ENCODE measurements at places on chromosomes 11 and 22.

DNA sequence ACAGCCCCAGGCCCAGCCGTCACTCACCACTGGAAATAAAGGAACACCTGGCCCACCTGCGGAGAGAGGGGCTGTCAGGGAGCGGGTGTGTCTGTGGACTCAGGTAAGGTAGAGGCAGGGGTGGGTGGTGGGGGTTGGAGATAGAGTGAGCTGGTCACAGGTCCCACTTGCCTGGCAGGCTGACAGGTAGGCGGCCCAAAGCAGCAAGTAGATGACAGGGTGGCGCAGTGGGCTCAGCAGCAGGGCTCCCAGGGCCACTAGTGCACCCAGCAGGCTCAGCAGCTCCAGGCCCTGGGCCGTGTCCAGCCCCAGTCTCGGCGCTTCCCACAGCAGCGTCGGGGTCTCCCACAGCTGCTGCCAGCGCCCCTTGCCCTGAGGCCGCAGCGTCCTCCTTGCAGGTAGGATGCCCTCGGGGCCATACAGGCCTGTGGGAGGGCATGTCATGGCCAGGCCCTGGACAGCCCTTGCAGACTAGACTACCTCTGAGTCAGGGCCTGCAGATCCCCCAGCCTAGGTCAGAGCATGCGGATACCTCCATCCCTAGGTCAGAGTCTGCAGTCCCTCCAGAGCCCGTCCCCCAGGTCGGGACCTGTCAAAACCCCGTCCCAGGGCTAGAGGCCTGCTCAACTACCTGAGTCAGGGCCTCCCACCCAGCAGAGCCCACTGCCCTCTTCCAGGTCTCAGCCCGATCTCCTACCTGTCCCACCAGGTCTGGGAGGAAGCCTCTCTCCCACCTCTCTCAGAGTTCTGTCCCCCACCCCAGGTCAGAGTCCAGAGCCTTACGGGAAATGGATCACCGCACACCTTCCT is 686 bp downstream of the LMF2 start:
- no peak for ATAC-seq

- ATAC-seq, result peak; percentile 32
These were observed 1.7 kb upstream of the CALCA start for GRCh38 chr11:14973621-14974514.

- ATAC-seq, result no peak
These were observed 47.0 kb upstream of the ARHGAP42 start for GRCh38 chr11:100640071-100640470.

DNA sequence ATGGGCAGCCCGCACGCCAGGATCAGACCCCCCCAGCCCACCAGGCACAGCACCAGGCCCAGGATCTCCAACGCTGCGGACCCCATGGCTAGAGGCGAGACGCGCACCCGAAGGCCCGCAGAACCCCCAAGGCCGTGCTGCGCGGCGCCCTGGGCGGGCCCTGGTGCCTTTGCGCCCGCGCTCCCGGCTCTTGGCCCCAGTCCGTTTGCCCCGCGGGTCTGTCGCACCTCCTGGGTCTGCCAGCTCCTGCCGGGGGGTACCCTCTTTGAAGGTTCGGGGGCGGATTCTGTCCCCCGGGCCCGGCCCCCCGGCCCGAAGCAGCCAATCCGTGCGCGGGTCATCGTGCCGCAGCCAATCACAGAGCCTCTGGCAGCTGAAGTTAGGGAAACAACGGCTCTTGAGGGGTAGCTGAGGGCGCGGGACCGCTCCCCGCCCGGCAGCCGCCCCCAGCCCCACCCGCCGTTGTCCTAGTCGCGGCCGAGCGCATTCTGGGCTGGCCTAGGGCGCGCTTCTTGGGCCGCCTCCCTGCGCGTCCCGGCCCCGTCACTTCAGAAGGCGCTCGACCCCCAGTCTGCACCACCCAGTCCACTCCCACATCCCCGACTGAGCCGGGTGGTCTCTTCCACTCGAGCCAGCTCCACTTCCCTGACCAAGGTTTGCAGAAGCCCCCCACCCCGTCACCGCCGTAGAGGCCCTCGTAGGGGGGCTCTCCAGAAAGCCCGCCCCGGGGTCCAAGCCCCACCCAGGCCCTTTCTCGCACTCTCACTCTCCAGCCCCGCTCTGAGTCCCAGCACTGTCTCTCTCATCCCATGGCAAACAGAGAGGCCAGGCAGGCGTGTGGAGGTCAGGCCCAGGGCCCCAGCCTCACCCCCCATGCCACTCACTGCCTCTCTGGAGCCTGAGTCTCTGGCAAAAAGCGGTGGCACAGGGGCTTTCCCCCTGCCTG is at the start of gene CLDN5:
CLDN5 (minus strand) TSS at position 241 of the 946 bp plus-strand sequence; CDS start at position 86, 155 bp downstream.
- peak; percentile 12 for ATAC-seq

DNA sequence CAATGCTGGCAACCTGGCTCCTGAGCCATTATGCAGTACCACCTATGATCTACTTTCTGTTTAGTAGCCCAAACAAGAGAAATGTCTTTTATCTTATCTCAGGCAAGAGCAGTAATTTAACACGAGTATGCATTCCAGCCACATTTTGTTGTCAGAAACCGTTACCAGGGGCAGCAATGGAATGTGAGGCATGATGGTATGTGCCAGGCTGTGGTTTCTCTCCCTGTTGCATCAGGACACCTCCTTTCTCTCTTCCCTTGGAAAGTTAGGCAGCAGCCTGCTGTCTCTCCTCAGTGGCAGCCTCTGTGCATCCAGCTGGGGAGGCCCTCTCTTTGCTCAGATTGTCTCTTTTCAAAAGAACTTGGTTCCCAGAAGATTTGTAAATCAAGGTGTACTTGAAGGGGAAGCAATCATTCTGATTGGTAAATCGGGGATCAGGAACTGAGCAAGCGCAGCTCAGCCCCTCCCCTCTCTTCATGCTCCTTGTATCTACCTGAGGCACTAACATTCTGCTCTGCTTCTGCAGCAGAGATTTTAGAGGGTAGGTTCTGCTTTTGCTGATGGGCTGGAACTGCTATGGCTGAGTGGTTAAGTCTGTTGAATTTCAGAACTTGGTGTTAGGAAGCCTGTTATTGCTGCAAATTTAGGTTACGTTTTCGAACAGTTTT is 229.2 kb downstream of the ADAMTS15 start:
- no peak for ATAC-seq

- no peak for ATAC-seq
These were observed 2.2 kb downstream of the PAX6 start for GRCh38 chr11:31808721-31809540.

DNA sequence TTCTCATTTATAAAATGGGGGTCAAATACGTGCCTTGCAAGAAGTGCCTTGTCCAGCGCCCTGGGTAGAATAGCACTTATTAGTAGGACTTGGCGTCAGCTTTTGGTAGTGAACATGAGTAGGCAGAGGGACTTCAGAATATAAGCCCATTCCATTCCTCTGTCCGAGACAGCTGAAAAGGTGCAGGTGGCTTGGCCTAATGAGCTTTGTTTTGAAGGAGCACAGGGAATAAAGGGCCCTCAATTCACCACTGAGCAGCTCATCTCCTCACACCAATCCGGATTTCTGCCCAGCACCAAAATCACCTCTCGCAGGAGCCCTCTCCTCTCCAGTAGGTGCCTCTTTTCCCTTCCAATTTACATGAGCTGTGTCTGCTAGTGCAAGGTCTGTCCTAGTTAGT is 91.2 kb downstream of the DSCAML1 start:
- ATAC-seq, result no peak

- ATAC-seq, result no peak
These were observed 78.9 kb downstream of the GRK3 start for GRCh38 chr22:25643232-25644000.

- ATAC-seq, result peak; percentile 44
These were observed 150.1 kb upstream of the UBASH3B start for GRCh38 chr11:122505304-122506006.

GRCh38 chr11:28629235-28629634 is 521.0 kb downstream of the METTL15 start:
- ATAC-seq, result no peak

DNA sequence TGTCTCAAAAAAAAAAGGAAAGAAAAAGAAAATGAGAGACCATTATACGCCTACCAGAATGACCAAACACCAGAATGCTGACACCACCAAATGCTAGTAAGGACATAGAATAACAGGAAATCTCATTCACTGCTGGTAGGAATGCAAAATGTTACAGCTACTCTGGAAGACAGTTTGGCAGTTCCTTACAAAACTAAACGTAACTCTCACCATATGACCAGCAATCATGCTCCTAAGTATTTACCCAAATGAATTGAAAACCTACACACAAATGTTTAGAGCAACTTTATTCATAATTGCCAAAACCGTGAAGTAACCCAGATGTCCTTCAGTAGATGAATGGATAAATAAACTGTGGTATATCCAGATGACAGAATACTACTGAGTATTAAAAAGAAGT is 7.2 kb downstream of the CHKA start:
- no peak for ATAC-seq

DNA sequence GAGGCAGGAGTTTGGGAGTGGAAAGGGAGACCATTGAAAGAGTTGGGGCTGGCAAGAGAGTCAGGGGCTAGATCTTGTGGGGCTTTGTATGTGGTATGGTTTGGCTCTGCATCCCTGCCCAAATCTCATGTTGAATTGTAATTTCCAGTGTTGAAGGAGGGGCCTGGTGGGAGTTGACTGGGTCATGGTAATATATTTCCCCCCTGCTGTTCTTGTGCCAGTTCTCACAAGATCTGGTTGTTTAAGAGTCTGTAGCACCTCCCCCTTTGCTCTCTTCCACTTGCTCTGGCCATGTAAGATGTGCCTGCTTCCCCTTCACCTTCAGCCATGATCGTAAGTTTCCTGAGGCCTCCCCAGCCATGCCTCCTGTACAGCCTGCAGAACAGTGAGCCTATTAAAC is 10.1 kb upstream of the RAB3IL1 start:
- ATAC-seq, result no peak

- ATAC-seq, result no peak
These were observed 877 bp downstream of the ALG9 start for GRCh38 chr11:111870522-111870885.

DNA sequence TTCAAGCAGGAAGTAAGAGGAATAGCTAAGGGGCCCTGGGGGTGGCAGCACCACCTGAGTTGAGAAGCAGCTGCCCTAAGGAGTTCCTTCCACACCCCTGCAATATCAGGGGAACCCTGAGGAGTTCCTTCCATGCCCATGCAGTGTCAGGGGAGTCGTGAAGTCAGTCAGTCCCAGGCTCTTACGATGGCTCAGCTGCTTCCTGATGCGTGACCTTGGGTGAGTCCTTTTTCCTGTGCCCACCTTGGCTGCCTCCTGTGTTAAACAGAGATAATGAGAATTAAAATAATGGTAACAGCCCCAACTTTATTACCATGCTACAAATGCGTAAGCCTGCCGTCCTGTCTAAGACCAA is 181.1 kb downstream of the MIAT start:
- ATAC-seq, result no peak

DNA sequence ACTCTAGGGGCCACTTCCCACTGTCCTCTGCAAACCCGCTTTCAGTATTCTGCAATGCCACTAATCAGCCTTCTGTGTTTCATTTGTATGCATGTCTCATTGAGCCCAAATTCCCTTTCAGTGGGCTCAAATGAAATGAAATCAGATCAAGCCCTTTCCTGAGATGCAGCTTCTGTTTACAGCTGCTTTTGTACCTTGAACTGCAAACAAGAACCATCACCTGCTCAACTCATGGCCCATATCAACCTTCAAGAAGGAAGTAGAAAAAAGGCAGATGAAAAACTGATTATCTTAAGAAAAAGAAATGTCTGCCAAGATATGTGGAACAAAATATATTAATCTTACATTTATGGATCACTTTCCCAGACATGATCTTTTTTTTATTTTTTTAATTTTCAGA is 141.1 kb upstream of the ARHGAP42 start:
- no peak for ATAC-seq

- ATAC-seq, result no peak
These were observed 3.8 kb downstream of the GAS2L1 start for GRCh38 chr22:29310065-29310862.

- ATAC-seq, result no peak
These were observed 327.0 kb upstream of the CCDC90B start for GRCh38 chr11:83612891-83613766.

DNA sequence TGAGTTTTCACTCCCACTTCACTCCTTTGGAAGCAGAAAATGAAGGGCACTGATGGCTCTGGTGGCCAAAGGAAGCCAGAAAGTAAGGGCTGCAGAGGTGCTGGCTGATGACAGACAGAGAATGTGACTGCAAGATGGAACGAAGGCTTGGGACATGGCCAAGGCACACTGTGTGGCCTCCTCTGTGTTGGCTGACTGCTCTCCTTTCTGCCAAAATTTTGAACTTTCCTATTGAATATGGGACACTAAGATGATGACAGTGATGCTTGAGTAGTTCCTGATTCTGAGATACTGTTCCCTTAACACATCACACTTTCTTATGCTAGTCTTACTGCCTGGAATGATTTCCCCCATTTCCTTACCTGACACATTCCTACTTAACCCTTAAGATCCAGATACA is 156.4 kb downstream of the SWAP70 start:
- no peak for ATAC-seq

DNA sequence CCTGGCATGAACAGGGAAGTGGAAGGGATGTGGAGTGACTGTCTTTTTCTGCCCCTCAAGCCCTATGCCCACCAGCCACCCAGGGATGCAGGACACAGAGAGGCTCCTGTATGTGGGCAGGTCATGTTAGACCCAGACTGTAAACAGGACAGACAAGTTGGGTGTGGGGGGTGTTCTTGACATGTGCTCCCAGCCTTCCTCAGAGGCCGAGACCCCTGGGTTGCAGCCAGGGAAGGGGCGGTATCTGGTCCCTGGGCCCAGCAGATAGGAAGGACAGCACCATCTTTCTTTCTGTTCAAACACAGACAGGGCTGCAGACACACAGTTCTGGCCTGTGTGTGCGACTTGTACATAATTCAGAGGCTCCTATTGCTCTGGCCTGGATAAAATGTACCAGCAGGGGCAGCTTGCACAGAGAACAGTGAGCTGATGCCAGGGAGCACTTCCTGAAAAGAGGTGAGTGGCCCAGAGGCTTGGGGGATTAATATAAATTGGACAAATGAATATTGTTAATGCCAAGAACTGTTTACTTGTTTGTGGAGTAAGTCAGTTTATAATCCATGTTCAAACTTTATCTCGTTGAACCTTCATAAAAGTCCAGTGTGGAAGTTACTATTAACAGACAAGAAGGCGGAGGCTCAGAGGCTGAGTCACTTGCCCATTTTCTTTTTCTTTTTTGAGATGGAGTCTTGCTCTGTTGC is 16.6 kb downstream of the GDPD5 start:
- ATAC-seq, result no peak

- ATAC-seq, result no peak
These were observed 1295.8 kb downstream of the BRD1 start for GRCh38 chr22:48531761-48532435.

GRCh38 chr11:126497581-126498122 is 142.2 kb downstream of the ST3GAL4 start:
- no peak for ATAC-seq

DNA sequence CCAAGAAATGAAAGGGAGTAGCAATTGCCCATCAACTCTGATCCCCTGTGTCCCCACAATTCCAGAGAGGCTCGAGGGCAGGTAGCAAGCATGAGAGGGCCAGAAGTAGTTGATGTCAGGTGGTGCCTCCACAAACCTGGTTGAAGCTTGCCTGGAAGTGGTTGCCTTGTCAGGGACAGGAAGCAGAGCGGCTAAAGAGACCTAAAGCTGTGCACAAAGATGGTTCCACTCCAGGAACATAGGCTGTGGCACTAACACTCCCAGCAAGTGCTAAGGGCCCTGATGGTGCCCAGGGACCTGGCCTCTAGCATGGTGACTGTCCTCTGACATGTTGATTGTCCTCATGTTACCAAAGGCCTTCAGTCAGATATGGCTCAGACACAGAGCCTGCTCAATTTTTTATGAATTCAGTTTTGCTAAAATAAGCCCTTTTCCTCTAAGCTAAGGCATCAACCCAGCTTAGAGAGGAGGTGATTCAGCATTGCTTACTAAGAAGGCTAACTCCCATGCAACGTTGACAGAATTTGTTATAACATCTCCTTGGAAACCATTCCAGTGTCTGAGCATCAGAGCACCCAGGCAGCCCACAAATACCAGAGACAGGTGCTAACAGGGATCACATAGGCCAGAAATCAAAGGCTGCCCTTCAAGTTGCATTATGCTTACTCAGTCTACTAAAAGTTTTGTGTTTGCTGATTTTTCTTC is 196.3 kb upstream of the ARHGAP20 start:
- ATAC-seq, result no peak

Data from activated CD4-positive, CD25-positive, alpha-beta regulatory T cell treated with anti-CD3 and anti-CD28 coated beads, Interleukin-2, amount 50 U/mL, for 24 hours (primary cell).